Thyroid gland (tissue), 4 donors: ENCODE measurements at places on chromosomes 3 and 15. TPM values are rescaled to one million over a fixed set of nuclear protein-coding genes. Genes with fewer than 3 reads are reported as not detected.

The MKRN2 gene
- 53.6 TPM for total RNA-seq

The CMTM8 gene
- 17.3 TPM for total RNA-seq

- peaks cover 70% of the 10 kb centered on the region for H3K27me3 ChIP-seq
- no peak overlapping the region for H3K4me3 ChIP-seq
- H3K4me1 ChIP-seq, result peaks cover 19% of the 10 kb centered on the region
- no peaks in the 10 kb centered on the region for H3K36me3 ChIP-seq
- DNase-seq, result no peak
Observed at GRCh38 chr15:52783191-52783829, 6.8 kb downstream of the ONECUT1 start.

- DNase-seq, result peak; percentile 58
- no peak overlapping the region for H3K4me3 ChIP-seq
- no peaks in the 10 kb centered on the region for H3K36me3 ChIP-seq
- H3K27ac ChIP-seq, result no peak overlapping the region
Observed at GRCh38 chr3:63343674-63344073, 65.6 kb downstream of the SYNPR start.

- no peak overlapping the region for H3K4me3 ChIP-seq
- DNase-seq, result no peak
- no peaks in the 10 kb centered on the region for H3K36me3 ChIP-seq
- peaks cover 12% of the 10 kb centered on the region for H3K4me1 ChIP-seq
- H3K27me3 ChIP-seq, result no peaks in the 10 kb centered on the region
- no peak overlapping the region for H3K27ac ChIP-seq
Observed at GRCh38 chr3:45537970-45538640, 56.4 kb upstream of the LIMD1 start.

GRCh38 chr3:43289401-43289800, 3.1 kb downstream of the SNRK start:
- no peaks in the 10 kb centered on the region for H3K36me3 ChIP-seq
- H3K4me1 ChIP-seq, result peaks cover 30% of the 10 kb centered on the region
- no peak overlapping the region for H3K27ac ChIP-seq
- no peak for DNase-seq
- H3K4me3 ChIP-seq, result no peak overlapping the region

DNA sequence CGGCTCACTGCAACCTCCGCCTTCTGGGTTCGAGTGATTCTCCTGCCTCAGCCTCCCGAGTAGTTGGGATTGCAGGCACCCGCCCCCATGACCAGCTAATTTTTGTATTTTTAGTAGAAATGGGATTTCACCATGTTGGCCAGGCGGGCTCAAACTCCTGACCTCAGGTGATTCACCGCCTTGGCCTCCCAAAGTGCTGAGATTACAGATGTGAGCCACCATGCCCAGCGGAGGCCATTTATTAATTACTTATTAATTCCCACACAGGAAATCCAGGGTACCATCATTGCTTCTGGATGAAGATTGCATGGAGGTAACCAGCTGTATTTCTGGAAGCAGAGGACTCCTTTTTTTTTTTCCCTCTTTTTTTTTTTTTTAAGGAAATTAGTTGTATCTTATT, 37.8 kb downstream of the MAP4 start:
- H3K36me3 ChIP-seq, result no peaks in the 10 kb centered on the region
- peaks cover 14% of the 10 kb centered on the region for H3K4me1 ChIP-seq
- no peaks in the 10 kb centered on the region for H3K27me3 ChIP-seq
- no peak overlapping the region for H3K27ac ChIP-seq
- H3K4me3 ChIP-seq, result no peak overlapping the region

GRCh38 chr3:124981472-124981871, 46.9 kb upstream of the MUC13 start:
- H3K36me3 ChIP-seq, result peaks cover 6% of the 10 kb centered on the region
- H3K4me1 ChIP-seq, result peaks cover 11% of the 10 kb centered on the region
- no peak for DNase-seq
- H3K4me3 ChIP-seq, result no peak overlapping the region

The NPAP1 gene
- 1.5 TPM for total RNA-seq

GRCh38 chr3:80978216-80978969, 783.1 kb downstream of the GBE1 start:
- H3K4me3 ChIP-seq, result no peak overlapping the region
- no peaks in the 10 kb centered on the region for H3K36me3 ChIP-seq
- H3K4me1 ChIP-seq, result no peaks in the 10 kb centered on the region
- no peaks in the 10 kb centered on the region for H3K27me3 ChIP-seq

DNA sequence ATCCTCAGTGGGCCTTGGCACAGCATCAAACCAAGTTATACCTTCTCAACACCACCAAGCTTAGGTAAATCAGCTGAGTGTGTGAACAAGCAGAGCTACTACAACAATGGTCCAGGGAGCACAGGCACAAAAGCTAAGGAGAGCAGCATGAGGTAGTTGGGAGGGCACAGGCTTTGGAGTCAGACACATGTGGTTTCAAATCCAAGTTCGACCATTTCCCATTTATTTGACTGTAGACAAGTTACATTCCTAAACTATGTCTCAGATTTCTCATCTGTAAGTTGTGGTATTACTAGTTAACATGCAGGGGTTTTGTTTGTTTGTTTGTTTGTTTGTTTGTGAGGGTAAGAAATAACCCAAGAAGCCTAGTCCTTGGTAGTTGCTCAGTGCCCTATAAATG, 46.9 kb downstream of the MLH1 start:
- peaks cover 13% of the 10 kb centered on the region for H3K36me3 ChIP-seq
- H3K27ac ChIP-seq, result no peak overlapping the region
- H3K27me3 ChIP-seq, result no peaks in the 10 kb centered on the region
- DNase-seq, result no peak
- H3K4me3 ChIP-seq, result no peak overlapping the region

GRCh38 chr3:136437043-136437442, 186.9 kb downstream of the PCCB start:
- no peak overlapping the region for H3K27ac ChIP-seq
- no peaks in the 10 kb centered on the region for H3K27me3 ChIP-seq
- DNase-seq, result no peak

DNA sequence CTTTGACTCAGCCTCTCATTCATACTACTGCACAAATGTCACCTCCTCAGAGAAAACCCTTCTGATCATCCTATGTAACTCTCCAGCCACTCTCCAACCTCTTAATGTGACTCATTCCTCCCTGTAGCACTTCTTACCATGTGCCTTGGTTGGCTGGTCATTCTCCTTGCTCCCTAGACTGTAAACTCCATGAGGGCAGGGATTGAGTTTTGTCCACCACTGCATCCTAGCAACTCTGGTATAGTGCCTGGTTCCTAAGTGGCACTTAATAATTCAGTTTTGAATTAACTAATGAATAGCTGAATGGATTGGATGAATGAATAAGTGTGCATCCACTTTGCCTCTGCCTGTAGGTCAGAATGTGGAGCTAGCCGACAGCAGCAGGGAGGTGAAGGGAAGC, 202.5 kb upstream of the HES1 start:
- no peak overlapping the region for H3K4me3 ChIP-seq
- no peaks in the 10 kb centered on the region for H3K27me3 ChIP-seq

DNA sequence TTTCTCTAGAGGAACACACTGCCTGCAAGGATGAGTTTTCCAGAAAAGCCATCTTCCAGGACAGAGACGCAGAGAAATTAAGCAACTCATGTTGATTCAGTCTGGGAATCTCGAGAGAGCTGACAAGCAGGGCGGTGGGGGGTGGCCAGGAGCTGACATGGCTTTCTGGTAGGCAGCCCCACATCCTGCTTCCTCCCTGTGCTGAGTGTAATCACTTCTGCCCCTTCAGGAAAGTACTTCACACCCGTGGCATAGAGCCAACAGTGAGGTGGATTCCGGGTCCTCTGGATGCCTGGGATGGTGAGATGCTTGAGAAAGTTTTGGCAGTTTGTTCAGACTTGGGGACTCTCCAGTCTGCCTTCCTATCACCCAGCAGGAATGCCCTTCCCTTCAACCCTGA, 221.1 kb downstream of the SLCO3A1 start:
- no peaks in the 10 kb centered on the region for H3K27me3 ChIP-seq
- H3K27ac ChIP-seq, result no peak overlapping the region
- H3K36me3 ChIP-seq, result no peaks in the 10 kb centered on the region
- peaks cover 37% of the 10 kb centered on the region for H3K4me1 ChIP-seq
- no peak overlapping the region for H3K4me3 ChIP-seq
- peak; percentile 93 for DNase-seq

DNA sequence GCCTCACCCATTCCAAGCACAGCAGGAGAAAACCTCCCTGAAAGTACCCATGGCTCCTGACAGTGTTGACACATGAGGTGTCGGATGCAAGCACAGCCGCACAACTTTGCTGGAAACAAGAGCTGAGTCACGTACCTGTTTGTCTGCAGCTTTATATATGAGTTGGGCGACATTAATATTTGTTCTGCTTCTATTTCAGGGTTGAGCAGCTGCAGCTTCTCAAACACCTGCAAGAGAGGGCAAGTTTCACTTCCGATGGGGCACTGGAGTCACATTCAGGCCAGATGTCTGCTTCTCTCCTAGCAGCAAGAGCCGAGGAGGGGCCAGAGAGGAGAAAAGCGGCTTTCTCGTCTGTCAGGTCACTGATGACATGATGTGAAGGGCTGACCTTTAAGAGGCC, 88.0 kb downstream of the NUP210 start:
- H3K36me3 ChIP-seq, result peaks cover 3% of the 10 kb centered on the region
- no peaks in the 10 kb centered on the region for H3K4me1 ChIP-seq
- no peaks in the 10 kb centered on the region for H3K27me3 ChIP-seq
- no peak for DNase-seq

The OIP5 gene
- total RNA-seq, result not detected

- no peaks in the 10 kb centered on the region for H3K36me3 ChIP-seq
- no peak overlapping the region for H3K4me3 ChIP-seq
- no peaks in the 10 kb centered on the region for H3K27me3 ChIP-seq
- H3K4me1 ChIP-seq, result peaks cover 19% of the 10 kb centered on the region
- no peak overlapping the region for H3K27ac ChIP-seq
Observed at GRCh38 chr3:15726043-15726442, 71.7 kb downstream of the ANKRD28 start.

The IQCH gene
- total RNA-seq, result 9.6 TPM

DNA sequence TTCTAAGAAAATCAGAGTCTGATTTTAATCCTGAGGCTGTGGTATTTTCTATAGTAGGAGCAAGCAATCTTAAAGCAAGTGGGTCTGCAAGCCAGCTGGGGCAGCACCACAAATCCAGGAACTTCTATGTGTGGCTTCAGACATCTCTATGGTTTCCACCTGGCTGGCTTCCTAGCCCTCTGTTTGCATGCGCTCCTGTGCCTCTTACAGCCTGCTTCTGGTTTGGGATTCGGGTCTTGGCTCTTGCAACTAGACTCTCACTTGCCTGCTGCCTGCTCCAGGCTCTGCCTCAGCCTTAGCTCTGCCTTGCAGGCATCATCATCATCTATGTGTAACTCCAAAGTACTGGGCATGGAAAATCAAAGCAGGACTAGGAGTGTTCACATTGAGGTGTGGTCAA, 43.4 kb downstream of the MINDY4B start:
- H3K27me3 ChIP-seq, result no peaks in the 10 kb centered on the region
- DNase-seq, result no peak
- no peak overlapping the region for H3K27ac ChIP-seq
- no peak overlapping the region for H3K4me3 ChIP-seq

GRCh38 chr3:136929977-136930670, 27.7 kb upstream of the IL20RB start:
- peak; percentile 55 for DNase-seq
- H3K4me1 ChIP-seq, result peaks cover 17% of the 10 kb centered on the region
- H3K27ac ChIP-seq, result peak overlapping the region; percentile 33
- H3K27me3 ChIP-seq, result no peaks in the 10 kb centered on the region

The SERINC4 gene
- not detected for total RNA-seq

DNA sequence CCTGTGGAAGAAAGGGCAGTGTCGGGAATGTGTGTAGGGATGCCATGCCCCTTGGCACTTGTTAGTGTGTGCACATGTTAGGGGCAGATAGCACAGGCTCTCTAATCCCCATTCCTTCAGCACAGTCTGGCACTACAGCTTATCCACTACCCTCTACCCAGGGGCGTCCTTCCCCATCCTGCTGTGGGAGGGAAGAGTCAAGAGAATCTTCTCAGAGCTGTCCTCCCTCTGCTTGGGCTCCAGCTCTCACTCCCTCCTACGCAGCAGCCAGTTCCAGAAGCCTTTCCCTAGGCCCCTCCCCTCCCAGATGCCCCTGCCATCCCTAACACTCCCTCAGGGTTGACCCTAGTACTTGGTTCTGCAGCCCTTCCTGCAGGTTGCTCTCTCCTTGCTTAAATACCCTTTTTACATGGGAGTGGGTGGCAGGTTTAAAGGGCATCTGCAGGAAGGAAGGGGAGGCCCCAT, 815 bp upstream of the GRM2 start:
- no peak overlapping the region for H3K27ac ChIP-seq
- DNase-seq, result no peak
- H3K36me3 ChIP-seq, result peaks cover 10% of the 10 kb centered on the region
- H3K27me3 ChIP-seq, result no peaks in the 10 kb centered on the region
- H3K4me3 ChIP-seq, result no peak overlapping the region

The MUC13 gene
- total RNA-seq, result not detected
